Naive B cell (primary cell): ENCODE measurements at places on chromosomes 3 and 15. TPM values are rescaled to one million over a fixed set of nuclear protein-coding genes. Genes with fewer than 3 reads are reported as not detected.

DNA sequence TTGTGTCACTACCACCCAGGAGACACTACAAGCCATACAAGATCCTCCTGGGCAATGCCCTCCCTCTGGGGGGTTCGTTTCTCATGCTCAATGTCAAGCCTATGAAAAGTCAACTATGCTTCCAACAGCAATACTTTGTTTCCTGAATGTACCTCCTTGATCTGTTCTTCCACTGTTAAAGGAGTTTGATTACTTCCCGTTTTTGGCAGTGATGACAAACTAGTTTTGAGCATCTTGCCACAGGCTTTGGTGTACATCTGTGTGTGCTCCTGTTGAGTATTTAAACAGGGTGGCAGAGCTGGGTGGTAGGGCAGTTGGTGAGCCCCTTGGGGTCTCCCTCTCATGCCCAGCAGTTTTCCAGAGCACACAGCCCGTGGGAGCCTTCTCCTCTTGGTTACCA, 81.4 kb downstream of the IL12A start:
- H3K4me3 ChIP-seq, result no peak overlapping the region
- no peak for DNase-seq
- no peaks in the 10 kb centered on the region for H3K4me1 ChIP-seq
- H3K27me3 ChIP-seq, result no peaks in the 10 kb centered on the region
- H3K27ac ChIP-seq, result no peak overlapping the region

The GXYLT2 gene
- polyA plus RNA-seq, result not detected

- H3K27ac ChIP-seq, result peak overlapping the region; percentile 77
- DNase-seq, result no peak
- no peak overlapping the region for H3K4me3 ChIP-seq
- H3K27me3 ChIP-seq, result no peaks in the 10 kb centered on the region
- H3K4me1 ChIP-seq, result peaks cover 2% of the 10 kb centered on the region
Observed at GRCh38 chr3:120410541-120410940, 40.3 kb downstream of the FSTL1 start.

DNA sequence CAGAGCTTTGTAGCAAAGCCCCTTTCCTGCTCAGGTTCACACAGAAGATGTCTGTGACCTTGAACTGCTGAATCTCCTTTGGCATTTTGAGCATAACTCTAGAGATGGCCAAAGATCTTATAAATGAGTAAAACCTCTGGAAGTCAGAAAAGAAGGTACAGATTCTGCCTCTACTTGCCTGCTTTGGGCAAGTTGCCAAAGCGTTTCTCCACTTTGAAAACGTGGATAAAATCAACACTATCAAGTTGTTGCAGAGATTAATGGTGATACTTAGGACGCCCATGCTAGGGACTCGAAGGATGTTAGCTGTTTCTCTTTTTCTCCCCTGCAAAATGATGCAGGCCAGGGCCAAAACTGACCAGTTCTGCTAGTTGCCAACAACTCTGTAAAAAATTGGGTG, 68.0 kb upstream of the CMTM7 start:
- H3K27me3 ChIP-seq, result no peaks in the 10 kb centered on the region
- no peaks in the 10 kb centered on the region for H3K36me3 ChIP-seq
- peaks cover 8% of the 10 kb centered on the region for H3K4me1 ChIP-seq
- H3K27ac ChIP-seq, result no peak overlapping the region

DNA sequence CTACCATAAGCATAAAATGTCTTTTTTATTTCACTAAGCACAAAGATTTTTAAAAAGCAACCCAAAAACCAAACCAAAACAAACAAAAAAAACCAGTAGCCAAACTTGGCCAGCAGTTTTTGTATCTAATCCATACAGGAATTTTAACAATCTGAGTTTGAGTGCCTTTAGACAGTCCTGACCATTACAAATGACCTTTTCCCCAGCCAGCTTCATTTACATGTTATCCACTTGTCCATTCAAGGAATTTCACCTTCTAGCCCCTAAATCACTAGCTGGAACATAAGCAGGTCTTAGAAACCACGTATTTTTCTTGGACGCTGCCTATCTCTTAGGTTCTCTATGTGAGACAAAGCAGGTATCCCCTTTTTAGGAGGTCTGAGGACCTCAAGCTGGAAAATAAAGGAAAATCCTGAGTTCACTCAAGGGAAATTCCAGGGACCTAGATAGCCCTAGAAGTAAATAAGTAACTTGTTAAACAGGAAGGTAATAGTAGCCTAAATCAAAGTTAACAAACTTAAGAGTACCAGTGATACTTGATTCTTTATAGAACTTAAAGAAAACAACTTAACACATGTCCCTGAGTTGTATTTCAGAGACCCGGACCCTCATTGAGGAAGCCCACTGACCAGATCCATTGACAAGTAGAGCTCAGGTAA, 34.2 kb downstream of the CIP2A start:
- no peak for DNase-seq
- peaks cover 9% of the 10 kb centered on the region for H3K4me1 ChIP-seq
- no peaks in the 10 kb centered on the region for H3K27me3 ChIP-seq
- no peak overlapping the region for H3K4me3 ChIP-seq
- H3K36me3 ChIP-seq, result peaks cover 15% of the 10 kb centered on the region

DNA sequence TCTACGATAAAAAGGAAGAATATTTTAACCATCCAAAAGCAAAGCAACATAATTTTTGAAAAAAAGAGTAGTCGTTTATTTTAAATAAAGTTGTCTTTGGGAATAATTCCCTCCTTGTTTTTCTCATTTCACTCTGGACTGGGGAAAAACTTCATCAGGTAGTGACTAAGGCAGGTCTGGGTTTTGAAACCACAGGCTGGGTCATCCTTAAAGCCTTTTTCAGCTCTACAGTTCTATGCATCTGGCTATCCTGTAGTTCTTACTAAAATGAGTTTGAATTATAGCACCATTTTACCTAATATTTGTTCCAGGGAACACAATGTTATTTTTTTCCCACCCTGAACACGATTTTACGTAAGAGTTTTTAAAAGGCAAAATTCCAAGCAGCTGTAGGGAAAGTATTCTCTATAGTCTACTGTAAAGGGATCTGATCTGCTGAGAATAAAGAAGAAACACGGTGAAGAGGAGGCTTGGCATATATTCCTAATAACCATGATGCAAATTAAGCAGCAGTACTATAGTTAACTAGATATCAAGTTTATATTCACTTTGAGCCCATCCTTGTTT, 107.7 kb downstream of the OSBPL10 start:
- peaks cover 30% of the 10 kb centered on the region for H3K4me1 ChIP-seq
- H3K4me3 ChIP-seq, result no peak overlapping the region
- peak overlapping the region; percentile 39 for H3K27ac ChIP-seq
- DNase-seq, result no peak

The C3orf52 gene
- polyA plus RNA-seq, result 0.61 TPM

The KLHL18 gene
- polyA plus RNA-seq, result 14.7 TPM

The SLC22A13 gene
- polyA plus RNA-seq, result not detected

GRCh38 chr15:49122541-49123062, 32.8 kb downstream of the COPS2 start:
- H3K27ac ChIP-seq, result no peak overlapping the region
- no peaks in the 10 kb centered on the region for H3K36me3 ChIP-seq
- H3K4me3 ChIP-seq, result no peak overlapping the region
- H3K27me3 ChIP-seq, result no peaks in the 10 kb centered on the region
- no peaks in the 10 kb centered on the region for H3K4me1 ChIP-seq

GRCh38 chr15:92653836-92654539, 1.6 kb downstream of the FAM174B start:
- H3K4me1 ChIP-seq, result peaks cover 9% of the 10 kb centered on the region
- no peak overlapping the region for H3K27ac ChIP-seq
- H3K36me3 ChIP-seq, result peaks cover 6% of the 10 kb centered on the region

DNA sequence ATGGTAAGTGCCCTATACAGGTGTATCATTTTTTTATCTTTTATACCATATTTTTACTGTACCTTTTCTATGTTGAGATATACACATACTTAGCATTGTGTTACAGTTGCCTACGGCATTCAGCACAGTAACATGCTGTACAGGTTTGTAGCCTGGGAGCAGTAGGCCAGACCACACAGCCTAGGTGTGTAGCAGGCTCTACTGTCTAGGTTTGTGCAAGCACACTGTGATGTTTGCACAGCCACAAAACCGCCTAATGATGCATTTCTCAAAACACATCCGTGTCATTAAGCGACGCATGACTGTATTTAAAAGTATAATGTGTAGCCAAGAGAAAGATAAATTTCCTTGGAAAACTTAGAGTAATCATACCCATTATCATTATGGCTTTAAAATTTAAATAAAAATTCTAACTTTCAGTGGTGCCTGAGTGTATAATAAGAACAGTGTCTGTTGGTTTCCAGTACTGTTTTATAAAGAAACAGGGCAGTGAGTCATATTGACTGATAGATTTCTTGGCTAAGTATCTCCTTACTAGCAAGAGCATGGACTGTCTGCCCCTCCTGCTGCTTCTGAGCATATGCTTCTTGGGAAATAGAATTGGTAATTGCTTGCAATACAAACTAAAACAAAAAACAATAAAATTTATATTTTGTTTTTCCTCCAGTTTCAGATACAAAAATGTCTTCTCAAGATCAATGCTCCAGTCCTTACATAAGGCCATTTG, 18.3 kb downstream of the CALML4 start:
- DNase-seq, result no peak
- H3K27me3 ChIP-seq, result no peaks in the 10 kb centered on the region
- no peak overlapping the region for H3K4me3 ChIP-seq
- H3K36me3 ChIP-seq, result peaks cover 24% of the 10 kb centered on the region

GRCh38 chr3:181290941-181291340, 301.4 kb upstream of the DNAJC19 start:
- H3K27ac ChIP-seq, result no peak overlapping the region
- DNase-seq, result no peak

GRCh38 chr15:60835974-60836373, 357.0 kb upstream of the ICE2 start:
- no peak for DNase-seq
- H3K27me3 ChIP-seq, result peaks cover 9% of the 10 kb centered on the region
- no peak overlapping the region for H3K4me3 ChIP-seq
- H3K36me3 ChIP-seq, result no peaks in the 10 kb centered on the region
- H3K4me1 ChIP-seq, result no peaks in the 10 kb centered on the region

DNA sequence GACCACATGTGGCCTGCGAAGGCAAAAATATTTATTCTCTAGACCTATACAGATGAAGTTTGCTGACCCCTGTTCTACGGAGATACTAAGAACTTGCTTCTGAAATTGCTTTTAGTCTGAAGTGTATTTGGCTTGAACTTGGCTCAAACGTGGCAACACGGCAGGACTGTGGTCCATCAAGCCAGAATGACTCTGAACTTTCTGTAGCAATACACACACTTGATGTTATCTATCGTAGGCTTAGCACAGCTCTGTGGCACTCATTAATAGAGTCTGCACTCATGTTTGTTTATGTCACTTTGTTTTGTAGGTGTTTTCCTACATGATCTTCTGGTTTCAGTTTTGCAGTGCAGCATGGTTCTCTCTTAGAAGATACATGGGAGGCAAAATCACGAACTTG, 298.1 kb downstream of the ADAMTS17 start:
- DNase-seq, result no peak
- H3K27ac ChIP-seq, result no peak overlapping the region
- H3K27me3 ChIP-seq, result peaks cover 5% of the 10 kb centered on the region
- H3K4me3 ChIP-seq, result no peak overlapping the region
- no peaks in the 10 kb centered on the region for H3K4me1 ChIP-seq
- H3K36me3 ChIP-seq, result no peaks in the 10 kb centered on the region

GRCh38 chr3:85586018-85586417, 627.2 kb downstream of the CADM2 start:
- no peak overlapping the region for H3K27ac ChIP-seq
- no peaks in the 10 kb centered on the region for H3K27me3 ChIP-seq
- no peak overlapping the region for H3K4me3 ChIP-seq
- no peaks in the 10 kb centered on the region for H3K36me3 ChIP-seq
